ENCODE measurements at places on chromosomes 1 and 21.

DNA sequence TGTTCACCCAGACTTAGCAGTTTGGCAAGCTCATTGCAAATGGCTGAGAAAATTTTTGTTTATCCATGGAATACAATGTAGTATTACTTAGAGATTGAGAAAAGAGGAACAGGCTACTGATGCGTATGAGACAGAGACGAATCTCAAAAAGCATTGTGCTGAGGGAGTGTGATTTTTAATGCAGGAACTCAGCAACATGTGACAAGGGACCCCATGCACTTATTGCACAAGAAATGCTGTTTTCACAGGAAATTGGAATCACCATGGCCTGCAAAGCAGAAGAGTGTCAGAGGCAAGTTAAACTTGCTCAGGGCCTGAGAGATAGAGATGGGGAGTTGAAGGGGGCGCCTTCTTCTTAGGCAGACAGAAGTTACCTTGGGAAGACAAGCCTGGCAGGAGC is 32.6 kb upstream of the TLR5 start:
- no peak for DNase-seq

- DNase-seq = no peak
Observed at GRCh38 chr1:55006931-55007330, 8.2 kb downstream of the BSND start.

DNA sequence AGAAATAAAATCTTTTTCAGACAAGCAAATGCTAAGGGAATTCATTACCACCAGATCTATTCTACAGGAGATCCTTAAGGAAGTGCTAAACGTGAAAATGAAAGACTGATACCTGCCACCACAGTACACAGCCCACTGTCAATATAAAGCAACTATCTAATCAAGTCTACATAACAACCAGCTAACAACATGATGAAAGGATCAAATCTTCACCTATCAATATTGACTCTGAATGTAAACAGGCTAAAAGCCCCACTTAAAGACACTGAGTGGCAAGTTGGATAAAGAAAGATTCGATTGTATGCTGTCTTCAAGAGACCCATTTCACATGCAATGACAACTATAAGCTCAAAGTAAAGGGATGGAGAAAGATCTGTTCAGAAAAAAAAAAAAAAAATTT is 492.4 kb downstream of the COL11A1 start:
- DNase-seq = no peak

- no peak for DNase-seq
Observed at GRCh38 chr1:101237229-101237837, 514 bp downstream of the S1PR1 start.

GRCh38 chr1:25140073-25140797 is 92.1 kb downstream of the SYF2 start:
- DNase-seq = no peak

GRCh38 chr1:94734963-94735901 is 84.9 kb upstream of the SLC44A3 start:
- no peak for DNase-seq
